ENCODE measurements at places on chromosomes 3 and 15. TPM values are rescaled to one million over a fixed set of nuclear protein-coding genes. Genes with fewer than 3 reads are reported as not detected.

DNA sequence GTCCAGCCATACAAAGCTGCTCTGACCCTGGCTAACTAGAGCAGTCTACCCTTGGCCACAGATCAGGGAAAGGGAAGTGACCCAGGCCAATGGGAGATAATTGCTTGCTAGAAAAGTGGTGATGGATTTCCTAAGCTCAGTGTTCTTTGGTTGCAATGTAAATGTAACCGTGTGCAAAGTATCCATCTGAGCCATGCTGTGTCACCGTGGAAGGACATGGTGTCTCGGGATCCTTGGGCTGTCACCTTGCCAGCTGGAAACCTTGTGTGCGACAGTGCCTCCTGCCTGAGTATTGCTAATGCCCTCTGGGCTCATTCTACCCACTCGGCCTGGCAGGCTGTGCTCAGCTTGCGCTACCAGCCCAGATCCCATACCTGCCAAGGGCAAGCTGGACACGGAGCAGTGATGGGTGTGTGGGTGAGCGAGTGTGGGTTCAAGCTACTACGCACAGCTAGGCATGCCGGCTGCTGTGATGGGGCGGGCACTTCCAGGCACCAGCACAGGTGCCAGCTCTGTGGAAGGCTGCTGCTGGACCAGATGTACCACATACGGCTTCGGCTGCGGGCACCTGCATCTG lies 10.7 kb upstream of the SIAH2 start:
- H3K27me3 ChIP-seq, result no peaks in the 10 kb centered on the region
- no peaks in the 10 kb centered on the region for H3K36me3 ChIP-seq
- H3K4me3 ChIP-seq, result no peak overlapping the region
- no peak overlapping the region for H3K27ac ChIP-seq
- DNase-seq, result no peak

DNA sequence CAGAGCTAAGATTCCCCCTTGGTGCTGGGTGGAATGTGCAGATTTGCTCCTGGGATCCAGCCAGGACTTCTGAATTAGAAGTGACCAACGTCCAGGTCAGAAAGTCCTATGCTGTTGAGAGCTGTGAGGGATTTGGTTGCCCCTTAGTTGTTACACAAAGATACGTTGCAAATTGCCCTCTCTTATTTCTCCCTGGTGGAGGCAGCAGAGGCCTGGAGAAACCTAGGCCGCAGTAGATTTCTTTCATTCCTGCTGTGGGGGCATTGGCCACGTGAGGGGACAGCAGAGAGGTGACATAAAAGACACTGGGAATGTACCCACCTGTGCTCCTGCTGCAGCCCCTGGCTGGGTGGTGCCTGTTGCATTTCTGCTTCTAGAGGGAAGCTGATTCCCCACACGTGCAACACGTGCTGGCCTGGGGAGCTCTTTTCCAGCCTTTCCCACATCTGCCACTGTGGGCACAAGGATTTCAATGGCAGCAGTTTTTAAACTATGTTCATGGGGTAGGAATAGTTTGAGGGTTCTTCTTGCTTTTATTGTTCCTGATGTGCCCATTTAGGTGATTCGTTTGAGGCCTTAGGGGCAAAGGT lies 65.7 kb downstream of the SYNM start:
- H3K27me3 ChIP-seq, result no peaks in the 10 kb centered on the region
- no peak for DNase-seq
- H3K4me3 ChIP-seq, result no peak overlapping the region
- H3K27ac ChIP-seq, result no peak overlapping the region
- H3K4me1 ChIP-seq, result no peaks in the 10 kb centered on the region
- H3K36me3 ChIP-seq, result no peaks in the 10 kb centered on the region

- no peaks in the 10 kb centered on the region for H3K4me1 ChIP-seq
- no peaks in the 10 kb centered on the region for H3K36me3 ChIP-seq
- H3K4me3 ChIP-seq, result no peak overlapping the region
- no peak for DNase-seq
Observed at GRCh38 chr3:58485801-58486435, 6.0 kb upstream of the KCTD6 start.

DNA sequence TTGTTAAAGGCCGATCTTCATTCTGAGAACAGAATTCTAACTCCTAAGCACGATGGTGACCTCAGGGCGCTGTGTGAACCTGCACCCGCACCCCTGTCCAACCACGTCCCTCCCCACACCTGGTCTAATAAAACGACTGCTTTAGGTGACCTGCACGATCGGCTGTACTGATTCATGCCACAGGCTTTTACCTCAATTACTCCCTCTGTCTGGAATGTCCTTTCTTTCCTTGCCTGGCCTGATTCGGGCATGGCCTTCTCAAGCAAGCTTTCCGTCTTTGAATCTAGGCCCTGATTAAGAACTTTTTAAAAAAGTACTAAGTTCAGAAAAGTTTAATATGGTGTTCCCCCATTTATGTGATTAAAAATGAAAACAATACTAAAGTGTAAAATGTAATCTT lies 842 bp upstream of the U2SURP start:
- H3K27ac ChIP-seq, result peak overlapping the region; percentile 100
- peaks cover 3% of the 10 kb centered on the region for H3K27me3 ChIP-seq
- DNase-seq, result no peak

- H3K4me3 ChIP-seq, result no peak overlapping the region
- DNase-seq, result no peak
- H3K27ac ChIP-seq, result no peak overlapping the region
- no peaks in the 10 kb centered on the region for H3K4me1 ChIP-seq
Observed at GRCh38 chr3:74531491-74531890, 83.0 kb downstream of the CNTN3 start.

- no peak for DNase-seq
- peaks cover 6% of the 10 kb centered on the region for H3K27me3 ChIP-seq
- no peaks in the 10 kb centered on the region for H3K4me1 ChIP-seq
- H3K4me3 ChIP-seq, result no peak overlapping the region
- H3K27ac ChIP-seq, result no peak overlapping the region
Observed at GRCh38 chr3:42425736-42426407, 15.5 kb upstream of the LYZL4 start.

GRCh38 chr3:67534594-67534993 lies 119.8 kb downstream of the SUCLG2 start:
- H3K27me3 ChIP-seq, result no peaks in the 10 kb centered on the region
- DNase-seq, result no peak
- peaks cover 16% of the 10 kb centered on the region for H3K36me3 ChIP-seq
- H3K27ac ChIP-seq, result no peak overlapping the region
- peaks cover 4% of the 10 kb centered on the region for H3K4me1 ChIP-seq

DNA sequence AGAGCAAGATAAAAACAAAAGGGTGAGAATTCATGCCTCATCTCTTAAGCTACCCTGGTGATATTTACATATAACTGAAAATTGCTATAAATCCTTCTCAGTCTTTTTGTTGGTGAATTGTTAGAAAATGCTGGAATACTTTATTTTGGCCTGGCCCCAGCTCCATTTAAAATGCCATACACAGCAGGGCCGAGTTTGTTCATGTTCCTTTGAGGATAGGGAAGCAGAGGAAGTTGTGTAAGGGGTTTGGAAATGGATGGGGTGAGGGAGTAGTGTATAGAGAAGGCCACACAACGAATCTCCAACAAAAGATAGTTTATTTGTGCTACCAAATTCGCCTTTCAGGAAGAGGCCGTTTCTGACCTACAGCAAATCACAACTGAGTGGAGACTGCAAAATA lies 78.6 kb upstream of the ADAMTS9 start:
- no peak overlapping the region for H3K27ac ChIP-seq
- no peaks in the 10 kb centered on the region for H3K4me1 ChIP-seq
- H3K4me3 ChIP-seq, result no peak overlapping the region
- H3K27me3 ChIP-seq, result no peaks in the 10 kb centered on the region

DNA sequence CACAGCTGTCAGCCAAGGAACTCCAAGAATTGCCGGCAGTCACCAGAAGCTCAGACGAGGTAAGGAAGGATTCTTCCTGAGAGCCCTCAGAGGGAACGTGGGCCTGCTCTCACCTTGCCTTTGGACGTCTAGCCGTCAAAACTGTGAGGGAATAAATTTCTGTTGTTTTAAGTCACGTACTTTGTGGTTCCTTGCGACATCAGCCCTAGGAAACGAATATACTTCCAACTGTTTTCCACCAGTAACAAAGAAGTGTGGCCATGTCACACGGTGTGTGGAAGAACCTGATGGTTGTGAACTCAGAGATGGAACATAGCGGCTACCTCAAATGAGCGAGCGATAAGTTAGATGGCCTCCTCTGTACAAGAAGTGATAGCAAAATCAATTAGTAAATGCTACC lies 41.0 kb upstream of the B3GNT5 start:
- H3K4me1 ChIP-seq, result peaks cover 4% of the 10 kb centered on the region
- H3K27me3 ChIP-seq, result no peaks in the 10 kb centered on the region
- H3K36me3 ChIP-seq, result peaks cover 6% of the 10 kb centered on the region
- H3K4me3 ChIP-seq, result no peak overlapping the region
- H3K27ac ChIP-seq, result no peak overlapping the region
- no peak for DNase-seq

The FBXW12 gene
- not detected for total RNA-seq

The CNTN3 gene
- not detected for total RNA-seq
